Stimulated activated CD4-positive, alpha-beta T cell treated with anti-CD3 and anti-CD28 coated beads, Interleukin-1b, Interleukin-23, amount 100 ng/mL, for 24 hours (primary cell): ENCODE measurements at places on chromosomes 3 and 15.

DNA sequence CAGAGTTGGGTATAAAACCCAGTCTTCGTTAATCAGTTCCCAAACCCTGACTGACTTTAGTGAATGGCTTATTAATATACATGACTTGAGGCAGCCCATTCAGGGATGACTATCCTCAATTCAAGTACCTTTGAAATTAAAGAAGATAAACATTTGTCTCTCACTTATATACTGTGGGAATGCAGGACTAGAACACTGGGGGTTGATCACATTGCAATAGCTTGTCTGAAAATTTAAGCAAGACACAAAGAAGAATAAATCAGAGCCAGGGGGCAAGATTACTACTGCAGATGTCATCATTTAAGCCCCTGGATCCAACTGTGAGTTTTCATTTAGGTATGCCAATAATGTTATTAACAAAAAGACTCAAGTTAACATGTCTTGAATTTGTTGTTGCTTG lies 647.7 kb downstream of the ZPLD1 start:
- DNase-seq, result no peak

GRCh38 chr3:150687613-150688012 lies 16.1 kb downstream of the ERICH6 start:
- DNase-seq, result no peak

- no peak for DNase-seq
These were observed 99.0 kb downstream of the TLE3 start for GRCh38 chr15:69998541-69999391.

DNA sequence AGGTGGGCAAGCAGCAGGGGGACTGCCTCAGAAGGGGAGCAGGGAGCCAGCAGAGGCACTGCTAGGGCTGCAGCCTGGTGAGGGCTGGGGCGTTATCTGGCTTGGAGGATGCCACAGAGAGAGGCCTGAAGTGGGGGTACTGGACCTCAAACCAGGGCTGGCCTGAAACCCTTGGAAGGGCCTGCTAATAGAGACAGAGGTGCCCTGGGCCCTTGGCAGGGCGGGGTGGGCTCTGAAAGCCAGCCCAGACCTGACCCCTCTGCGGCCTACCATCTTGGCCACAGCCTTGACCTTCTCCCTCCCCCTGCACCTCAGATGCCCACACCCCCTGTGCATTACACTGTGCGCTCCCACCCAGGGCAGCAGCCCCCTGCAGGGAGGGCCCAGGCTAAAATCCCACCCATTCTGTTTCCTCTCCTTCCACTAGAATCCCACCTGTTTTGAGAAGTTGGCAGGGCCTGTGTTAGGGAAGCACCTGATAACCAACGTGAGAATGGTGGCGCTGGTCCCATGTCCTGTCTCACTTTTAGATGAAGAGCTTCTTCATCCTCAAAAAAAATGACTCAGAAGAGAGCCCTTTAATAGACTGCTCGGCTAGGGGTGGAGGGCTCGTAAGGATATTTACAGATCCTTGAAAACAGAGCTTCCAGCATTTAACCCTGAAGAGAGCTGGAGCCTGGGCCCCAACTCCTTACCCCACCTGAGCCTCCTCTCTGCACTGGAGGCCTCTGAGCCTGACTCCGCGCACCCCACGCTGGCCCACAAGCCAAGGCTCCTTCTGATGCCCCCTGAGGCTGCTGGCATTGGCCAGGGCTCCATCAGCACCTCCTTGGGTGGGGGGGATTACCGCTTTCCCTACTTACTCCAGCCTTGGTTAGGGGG lies 29.8 kb downstream of the LOXL1 start:
- DNase-seq, result no peak

DNA sequence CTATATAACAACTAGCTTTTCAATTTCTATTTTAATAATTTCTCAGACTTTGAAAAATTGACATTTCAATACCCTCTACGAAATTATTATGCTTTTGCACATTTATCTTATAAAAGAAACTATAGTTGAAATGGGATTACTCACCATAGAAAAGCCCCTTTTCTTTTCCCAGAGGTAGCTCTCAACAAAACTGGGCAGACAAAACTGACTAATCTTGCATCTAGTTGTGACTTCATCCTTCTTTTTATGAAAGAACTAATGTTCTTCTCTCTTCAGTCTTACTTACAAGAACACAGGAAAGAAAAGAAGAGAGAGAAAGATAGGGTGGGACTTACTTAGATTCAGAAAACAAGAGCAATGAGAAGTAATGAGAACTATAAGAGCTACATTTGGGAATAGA lies 61.0 kb downstream of the GPR160 start:
- no peak for DNase-seq

GRCh38 chr3:96017556-96017955 lies 796.8 kb upstream of the EPHA6 start:
- no peak for DNase-seq

- no peak for DNase-seq
These were observed 74.2 kb downstream of the NMD3 start for GRCh38 chr3:161295325-161295724.

DNA sequence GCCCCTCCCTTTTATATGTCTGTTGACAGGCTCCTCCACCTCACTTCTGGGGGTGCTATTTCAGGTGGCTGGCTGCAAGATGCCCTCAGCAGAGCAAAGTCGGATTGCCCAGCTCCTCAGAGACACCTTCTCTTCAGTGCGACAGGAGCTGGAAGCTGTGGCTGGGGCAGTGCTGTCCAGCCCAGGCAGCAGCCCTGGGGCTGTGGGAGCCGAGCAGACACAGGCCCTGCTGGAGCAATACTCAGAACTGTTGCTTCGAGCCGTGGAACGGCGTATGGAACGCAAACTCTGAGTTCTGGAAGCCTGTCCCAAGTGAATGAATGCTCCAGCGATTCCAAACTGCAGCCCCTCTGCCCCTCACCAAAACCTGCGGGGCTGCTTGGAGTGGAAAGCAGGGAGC lies 2.7 kb upstream of the JMJD7 start:
- no peak for DNase-seq

GRCh38 chr3:193773266-193774220 lies 180.5 kb downstream of the OPA1 start:
- no peak for DNase-seq

DNA sequence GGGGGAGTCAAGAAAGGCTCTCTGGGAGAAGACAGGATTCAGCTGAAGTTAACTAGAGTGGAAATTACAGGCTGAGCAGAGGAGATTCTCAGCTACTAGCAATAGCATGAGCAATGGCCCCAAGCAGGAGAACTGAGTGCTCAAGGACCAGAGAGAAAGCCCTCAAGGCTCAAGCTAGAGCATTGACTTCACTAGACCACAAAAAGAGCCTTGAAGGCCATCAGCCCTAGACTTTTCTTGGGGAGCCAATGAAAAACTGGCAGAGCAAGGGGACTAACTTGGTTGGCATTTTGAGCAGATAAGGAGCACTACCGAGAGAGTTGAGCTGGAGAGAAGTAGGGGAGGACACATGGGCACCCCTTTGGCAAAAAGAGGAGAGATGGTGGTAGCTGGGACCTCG lies 277.6 kb downstream of the FEZF2 start:
- DNase-seq, result no peak

DNA sequence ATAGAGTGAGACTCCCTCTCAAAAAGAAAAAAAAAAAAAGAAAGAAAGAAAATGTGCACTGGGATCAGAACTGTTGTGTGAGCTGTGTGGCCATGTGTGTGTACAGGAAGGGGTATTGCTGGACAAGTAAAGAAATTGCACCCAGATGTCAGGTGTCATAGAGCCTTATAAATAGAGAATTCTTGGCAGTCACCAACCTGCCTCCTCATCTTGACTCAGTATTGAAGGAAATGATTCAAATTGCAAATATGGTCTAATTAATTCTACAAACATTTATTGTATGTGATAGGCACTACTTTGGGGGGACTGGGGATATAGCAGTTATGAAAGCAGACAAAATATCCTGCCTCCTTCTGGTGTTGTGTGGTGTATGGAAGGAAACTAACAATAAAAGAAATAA lies 243.8 kb upstream of the TTC14 start:
- DNase-seq, result no peak

DNA sequence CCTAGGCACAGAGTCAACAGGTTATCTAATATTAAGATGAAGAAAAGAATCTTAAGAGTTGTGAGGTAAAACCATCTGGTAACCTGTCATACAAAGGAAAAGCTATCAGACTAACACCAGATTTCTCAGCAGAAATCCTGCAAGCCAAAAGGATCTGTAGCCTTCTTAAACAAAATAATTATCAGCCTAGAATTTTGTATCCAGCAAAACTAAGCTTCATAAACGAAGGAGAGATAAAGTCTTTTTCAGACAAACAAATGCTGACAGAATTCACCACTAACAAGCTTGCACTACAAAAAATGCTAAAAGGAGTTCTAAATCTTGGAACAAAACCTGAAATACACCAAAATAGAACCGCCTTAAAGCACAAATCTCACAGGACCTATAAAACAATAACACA lies 9.9 kb upstream of the IGSF11 start:
- no peak for DNase-seq

- no peak for DNase-seq
These were observed 77.6 kb downstream of the ST8SIA2 start for GRCh38 chr15:92471288-92471687.

DNA sequence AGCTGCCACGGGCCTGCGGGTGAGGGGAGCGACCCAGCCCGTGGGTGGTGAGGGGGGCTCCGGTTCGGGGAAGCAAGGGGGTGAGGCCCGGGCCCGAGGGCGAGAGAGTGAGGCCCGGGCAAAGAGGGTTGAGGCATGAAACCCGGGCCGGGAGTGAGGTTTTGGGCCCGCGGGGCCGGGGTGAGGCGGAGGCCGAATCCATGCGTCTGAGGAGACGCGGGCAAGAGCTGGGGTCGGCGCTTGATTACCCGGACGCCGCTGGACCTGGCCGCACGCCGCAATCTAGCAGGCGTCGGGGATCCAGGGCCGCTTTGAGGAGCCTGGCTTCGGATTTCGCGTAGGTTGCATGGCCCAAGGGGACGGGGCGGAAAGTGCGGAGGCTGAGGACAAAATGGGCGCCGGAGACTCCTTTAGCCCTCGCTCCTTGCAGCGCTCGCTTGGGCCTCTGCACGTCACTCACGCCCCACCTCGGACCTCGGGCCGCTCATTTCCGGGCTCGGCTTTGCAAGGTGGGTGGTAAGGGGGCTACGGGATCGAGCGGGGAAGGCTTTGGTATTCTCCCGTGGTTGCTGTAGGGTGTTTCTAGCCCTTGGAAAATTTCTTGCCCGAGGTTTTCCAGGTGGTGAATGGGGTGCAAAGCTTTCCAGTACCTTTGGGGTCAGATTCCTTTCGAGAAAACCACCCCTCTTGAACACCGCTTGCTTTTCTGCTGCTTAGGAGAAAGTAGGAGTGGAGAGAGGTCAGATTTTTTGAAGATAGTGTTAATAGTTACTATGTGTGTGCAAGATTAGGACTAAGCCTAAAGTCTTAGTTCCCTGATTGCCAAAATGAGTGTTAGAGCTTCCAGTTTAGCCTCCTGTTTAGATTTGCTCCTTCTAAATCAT lies 827 bp downstream of the SLC25A36 start:
- DNase-seq, result no peak

GRCh38 chr15:98764291-98764690 lies 116.0 kb downstream of the IGF1R start:
- DNase-seq, result no peak

GRCh38 chr3:107438671-107439070 lies 61.4 kb downstream of the CCDC54 start:
- DNase-seq, result no peak

DNA sequence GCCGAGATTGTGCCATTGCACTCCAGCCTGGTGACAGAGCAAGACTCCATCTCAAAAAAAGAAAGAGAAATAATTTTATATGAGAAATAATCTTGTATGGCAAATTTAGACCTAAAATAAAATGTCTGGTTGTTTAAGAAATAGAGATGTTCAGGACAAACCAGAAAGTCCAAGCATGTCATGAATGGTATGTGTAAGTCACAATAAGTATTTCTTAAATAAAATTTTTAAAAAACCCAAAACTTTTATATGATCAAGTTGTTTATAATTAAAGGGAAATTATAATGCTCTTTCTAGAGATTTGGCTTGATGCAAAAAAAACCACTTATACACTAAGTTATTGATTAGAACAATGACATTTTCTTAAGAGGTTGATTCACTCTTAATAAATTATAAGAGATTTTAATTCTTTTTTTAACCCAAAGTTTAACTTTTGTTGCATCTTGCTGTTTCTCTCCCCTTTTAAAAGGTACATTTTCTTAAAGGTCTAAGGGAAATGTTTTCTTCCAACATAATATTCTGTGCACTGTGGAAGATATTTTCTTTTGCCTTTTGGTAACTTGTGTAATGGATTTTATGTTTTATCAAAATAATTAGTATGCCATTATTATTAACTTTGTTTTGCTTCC lies 105.7 kb downstream of the RTP4 start:
- no peak for DNase-seq

DNA sequence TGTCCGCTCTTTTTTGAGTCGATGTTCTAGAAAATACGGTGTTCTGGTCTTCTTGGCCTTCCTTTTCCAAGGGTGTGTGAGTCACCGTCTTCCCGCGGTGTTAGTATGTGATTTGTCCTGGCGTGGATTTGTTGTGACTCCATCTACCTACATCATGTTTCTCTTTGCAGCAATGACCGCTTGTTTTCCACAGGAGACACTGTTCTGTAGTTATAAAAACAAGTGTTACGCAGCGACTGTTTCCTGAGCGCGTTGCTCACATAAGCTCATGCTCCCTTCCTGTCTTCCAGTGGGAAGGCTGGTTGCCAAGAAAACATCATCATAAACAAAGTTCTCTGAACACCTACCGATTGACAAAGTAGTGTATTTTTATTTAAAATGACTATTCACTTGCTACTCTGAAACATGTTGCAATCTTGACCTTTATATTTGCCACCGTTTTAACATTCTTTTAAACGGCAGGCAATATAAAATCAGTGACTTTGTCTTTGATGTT lies 19.0 kb downstream of the USP13 start:
- DNase-seq, result no peak

DNA sequence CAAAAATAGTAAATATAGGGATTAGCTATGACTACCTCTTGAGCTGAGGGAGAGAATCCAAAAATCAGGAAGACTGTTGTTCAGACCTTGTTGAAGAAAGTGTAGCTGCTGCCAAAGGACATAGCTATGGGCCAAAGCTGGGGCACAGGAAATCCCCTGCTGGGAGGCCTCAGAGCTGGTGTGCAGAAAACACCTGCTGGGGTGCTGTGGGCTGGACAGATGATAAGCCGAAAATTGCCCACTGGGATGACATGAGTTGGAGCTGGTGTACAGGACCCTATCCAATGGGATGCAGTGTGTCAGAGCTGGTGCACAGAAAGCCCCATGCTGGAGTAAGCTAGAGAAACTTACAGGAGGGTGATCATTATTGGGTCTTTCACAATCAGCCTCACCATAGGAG lies 121.9 kb downstream of the NEO1 start:
- DNase-seq, result no peak

DNA sequence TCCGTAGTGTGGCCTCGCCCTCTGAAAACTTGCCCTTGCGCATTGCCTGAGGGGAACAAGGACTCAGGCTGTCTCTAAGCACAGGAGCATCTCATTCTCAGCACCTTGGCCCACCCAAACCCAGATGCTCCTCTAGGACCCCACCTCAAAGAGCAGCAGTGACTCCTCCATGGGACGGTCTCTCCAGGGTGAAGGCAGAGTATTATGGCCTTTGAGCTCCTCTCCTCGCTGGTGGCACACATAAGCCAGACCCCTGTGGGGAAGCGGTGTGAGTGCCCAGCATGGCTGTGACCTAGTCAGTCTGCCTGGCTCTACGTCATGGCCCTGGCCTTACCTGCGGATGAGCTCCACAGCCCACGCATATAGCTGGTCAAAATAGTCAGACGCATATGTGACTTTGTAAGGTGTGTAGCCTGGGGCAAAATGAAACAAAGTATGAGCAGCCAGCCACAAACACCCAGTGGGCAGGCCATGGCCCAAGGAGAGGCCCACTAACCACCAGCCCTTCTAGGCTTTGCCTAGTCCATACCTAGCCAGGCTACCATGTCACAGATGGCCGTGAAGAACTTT lies 4.4 kb downstream of the QARS1 start:
- no peak for DNase-seq
